ENCODE measurements at places on chromosomes 12 and 14.

DNA sequence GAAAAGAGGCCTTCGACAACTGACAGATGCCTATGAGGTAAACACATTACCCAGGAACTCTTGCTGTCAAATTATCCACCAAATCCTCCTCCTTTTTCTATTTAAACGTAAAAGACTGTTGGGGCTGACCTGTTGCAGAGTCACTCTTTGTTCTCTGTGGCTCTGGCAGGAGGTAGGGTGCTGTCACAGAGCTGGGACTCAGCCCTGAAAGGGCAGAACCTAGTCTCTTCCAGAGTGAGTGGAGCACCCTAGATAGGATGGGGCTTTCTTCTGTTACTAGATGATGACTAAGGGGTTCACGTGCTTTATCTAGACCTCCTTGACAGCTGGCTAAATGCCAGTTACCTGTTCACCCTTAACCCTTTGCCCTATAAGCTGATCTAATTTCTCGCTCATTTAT lies 25.7 kb downstream of the FNTB start:
- no peak for DNase-seq

DNA sequence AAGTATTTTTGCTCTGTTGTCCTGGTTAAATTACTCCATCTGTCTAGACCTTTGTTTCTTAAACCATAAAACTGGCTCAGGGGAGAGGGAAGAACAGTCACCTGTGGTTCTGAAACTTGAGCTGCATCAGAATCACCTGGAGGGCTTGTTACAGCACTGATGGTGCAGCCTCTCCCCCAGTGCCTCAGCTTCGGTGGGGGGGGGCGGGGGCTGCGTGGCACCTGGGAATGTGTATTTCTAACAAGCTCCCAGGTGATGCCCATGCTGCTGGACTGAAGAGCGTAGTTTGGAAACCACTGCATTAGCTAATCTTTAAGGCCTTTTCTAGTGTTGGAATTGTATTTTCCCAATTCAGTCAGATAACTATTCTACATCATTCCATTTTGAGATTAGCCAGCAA lies 42.7 kb downstream of the GPHB5 start:
- DNase-seq: no peak

DNA sequence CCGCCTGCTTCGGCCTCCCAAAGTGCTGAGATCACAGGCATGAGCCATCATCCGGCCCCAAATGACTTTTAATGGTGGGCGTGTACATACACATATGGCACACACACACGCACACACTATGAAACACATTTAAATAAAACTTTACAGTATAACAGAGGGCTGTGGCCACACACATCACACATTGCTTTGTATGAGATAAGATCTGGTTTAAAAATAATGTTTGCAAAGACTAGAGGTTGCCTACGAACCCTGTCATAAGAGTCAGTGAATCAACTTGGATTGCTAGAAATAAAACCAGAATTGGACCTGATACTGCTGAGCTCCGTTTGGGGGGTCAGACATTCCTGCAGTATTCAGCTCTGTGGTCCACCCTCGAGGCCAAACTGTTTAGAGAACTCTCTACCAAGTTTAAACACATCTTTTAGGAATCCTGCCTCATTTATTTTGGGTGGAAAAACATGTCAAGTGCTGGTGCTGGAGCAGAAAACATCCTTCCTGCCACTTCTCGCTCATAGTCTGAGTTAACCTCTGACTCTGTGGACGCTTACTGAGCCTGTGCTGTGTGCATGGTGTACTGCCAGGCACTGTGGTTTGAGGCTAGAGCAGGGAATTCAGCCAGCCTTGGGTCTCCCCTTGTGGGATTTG lies 47.8 kb upstream of the EML1 start:
- DNase-seq: no peak

DNA sequence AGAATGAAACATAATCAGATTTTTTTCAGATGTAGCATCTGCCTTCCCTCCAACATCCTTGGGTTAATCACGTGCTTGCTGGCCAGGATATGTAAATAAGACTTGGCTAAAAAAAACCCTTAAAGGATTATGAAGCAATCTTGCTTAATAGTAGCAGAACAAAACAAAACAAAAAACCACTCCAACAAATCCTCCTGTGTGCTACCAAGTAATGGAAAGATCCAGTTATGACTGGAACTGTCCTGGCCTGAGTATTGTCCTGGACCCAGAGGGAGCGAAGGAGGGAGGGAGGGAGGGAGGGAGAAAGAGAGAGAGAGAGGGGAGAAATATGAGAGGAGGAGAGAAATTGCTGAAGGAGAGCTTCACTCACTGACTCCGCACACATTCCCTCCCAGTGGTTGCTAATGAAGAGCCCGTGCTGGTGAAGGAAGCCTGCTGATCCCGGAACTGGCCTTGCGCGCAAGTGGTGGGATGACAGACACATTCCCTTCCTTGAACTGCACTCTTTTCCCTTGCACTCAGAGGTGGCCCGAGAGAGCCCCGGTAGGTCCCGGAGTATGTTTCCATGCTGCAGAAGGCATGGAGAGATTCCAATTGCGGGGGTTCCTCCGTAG lies 57.2 kb downstream of the HMGA2 start:
- no peak for DNase-seq

- DNase-seq: no peak
Observed at GRCh38 chr12:45203767-45204166, 12.1 kb upstream of the ANO6 start.

GRCh38 chr12:87311206-87311605 lies 718.0 kb downstream of the C12orf50 start:
- no peak for DNase-seq

DNA sequence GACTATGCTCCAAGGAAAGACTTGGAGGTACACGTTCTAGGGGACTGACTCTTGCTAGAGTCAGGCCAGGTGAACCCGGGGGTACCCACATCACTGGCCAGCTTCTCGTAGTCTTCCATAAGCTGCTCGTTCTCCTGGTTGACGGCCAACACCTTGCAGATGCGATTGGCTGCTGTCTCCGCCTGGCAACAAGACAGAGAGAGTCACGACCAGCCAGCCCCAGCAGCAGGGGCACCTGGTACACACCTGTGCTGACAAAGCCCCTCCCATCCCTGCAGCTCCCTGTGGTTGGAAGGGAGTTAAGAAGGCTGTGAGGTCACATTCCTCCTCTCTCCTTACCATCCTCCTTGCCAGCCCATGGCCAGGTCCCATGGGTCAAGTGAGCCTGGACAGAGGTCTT lies 85.5 kb downstream of the ACTN1 start:
- no peak for DNase-seq

DNA sequence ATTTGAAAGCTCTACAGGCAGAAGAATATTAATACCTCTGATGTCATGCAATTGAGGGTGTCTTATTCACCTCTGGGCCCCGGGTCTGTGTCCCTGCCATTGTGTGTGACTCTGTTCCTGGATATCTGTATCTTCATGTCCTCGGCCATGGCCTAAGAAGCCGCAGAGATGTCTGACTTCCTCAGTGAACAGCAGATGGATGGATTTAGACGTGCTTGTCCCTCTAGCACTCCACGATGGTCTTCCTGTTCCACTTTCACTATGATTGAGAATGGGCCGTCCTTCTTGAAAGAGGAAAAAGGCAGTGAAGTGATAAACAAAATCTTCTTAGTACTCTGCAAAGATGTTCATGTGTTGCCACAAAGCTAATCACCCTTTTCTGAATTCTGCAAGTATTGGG lies 217.4 kb downstream of the SLC41A2 start:
- no peak for DNase-seq

GRCh38 chr12:105967038-105967776 lies 171.5 kb downstream of the NUAK1 start:
- no peak for DNase-seq

GRCh38 chr12:46454981-46455380 lies 82.4 kb upstream of the SLC38A2 start:
- no peak for DNase-seq

- DNase-seq: peak; percentile 42
Observed at GRCh38 chr14:90235179-90235976, 21.0 kb upstream of the PSMC1 start.

DNA sequence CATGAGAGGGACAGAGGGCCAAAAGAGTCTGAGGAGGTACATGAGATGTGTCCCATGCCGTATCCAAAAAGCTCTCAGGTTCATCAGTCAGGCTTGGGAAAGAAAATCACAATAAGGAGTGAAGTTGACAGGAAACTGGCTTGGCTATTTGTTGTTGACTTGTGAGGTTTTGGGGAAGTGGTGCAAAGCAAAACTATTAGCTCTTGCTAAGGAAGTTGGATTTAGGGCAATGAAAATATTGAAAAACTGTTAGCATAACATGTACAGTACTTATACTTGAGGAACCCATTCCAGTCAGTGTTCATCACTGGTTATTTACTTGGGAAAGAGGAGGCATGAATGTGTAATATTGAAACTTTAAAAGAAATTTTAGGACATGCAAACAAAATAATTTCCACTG lies 145.9 kb downstream of the DUSP6 start:
- no peak for DNase-seq

DNA sequence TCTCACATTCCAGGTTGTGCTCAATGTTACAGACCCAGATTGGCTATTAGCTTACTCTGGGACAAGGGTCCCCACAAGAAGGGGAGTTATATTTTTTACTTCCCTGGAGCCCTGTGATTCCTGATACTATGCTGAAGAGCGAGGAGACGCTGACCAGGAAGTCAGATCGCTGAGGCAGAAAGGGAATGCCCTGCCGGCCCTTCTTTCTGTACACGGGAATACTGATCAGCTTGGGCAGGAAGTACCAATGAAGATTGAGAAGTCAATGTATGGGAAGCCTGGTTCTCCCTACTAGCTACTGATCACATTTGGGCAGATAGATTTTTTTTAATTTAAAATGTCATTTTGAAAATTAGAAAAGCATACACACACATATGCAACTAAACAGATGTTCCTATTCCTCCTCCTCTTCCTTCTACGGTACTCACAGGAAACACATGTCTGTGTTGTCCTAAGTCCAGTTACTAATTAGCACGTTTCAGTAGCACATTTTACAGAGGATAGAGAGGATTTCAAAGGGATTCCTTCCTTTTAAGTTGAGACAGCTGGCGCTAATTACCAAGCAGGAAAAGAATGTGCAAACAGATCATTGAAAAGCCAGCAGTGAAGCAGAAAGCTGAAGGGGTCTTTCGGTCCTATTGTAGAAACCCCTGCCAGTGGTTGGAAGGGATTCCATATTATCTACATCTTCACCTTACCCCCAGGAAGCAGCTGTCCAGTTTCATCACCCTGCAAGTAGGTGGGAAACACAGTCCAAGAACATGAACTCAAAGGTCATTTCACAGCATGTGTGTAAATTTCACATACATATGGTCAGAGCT lies 292.4 kb downstream of the DUSP6 start:
- no peak for DNase-seq

DNA sequence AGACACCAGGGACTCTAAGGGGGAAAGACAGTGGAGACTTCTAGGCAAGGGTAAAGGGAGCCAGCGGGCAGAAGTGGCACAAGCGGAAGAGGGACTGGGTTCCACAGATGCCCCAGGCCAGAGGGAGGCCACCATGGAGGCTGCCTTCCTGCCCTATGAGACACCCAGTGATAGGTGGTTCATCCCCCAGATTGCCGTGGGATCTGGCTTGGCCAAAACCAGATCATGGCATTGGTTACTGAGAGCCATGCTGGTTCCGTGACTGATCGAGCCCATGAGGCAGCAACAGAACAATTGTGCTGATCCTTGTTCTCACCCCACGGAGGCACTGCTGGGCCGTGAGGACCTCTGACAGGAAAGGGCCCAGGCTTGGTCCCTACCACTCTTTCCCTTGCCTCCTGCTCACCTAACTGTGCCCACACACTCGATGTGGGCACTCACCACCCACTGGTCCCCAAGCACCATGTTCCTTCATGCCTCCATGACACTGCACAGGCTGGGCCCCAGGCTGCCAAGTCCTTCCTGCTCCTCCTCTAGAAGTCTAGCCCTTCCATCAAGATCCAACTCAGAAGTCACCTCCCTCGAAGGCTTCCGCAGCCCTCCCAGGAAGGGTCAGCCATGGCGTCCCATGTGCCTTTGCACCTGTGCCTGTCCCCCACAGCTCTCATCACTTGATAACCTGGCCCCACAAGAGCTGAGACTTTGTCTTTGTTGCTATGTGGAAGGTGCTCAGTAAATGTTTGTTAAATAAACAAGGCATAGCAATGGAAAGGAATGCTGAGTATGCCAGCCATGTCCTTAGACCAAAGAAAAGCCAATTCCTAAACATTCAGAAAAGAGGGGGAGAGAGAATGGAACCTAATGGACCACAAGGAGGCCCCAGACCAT lies 7.3 kb downstream of the KRT79 start:
- no peak for DNase-seq

- no peak for DNase-seq
Observed at GRCh38 chr12:81499809-81500208, 259.3 kb downstream of the PPFIA2 start.

- DNase-seq: peak; percentile 69
Observed at GRCh38 chr14:36373982-36374673, 53.7 kb upstream of the MBIP start.

- no peak for DNase-seq
Observed at GRCh38 chr12:125015680-125016310, 22.4 kb downstream of the BRI3BP start.

DNA sequence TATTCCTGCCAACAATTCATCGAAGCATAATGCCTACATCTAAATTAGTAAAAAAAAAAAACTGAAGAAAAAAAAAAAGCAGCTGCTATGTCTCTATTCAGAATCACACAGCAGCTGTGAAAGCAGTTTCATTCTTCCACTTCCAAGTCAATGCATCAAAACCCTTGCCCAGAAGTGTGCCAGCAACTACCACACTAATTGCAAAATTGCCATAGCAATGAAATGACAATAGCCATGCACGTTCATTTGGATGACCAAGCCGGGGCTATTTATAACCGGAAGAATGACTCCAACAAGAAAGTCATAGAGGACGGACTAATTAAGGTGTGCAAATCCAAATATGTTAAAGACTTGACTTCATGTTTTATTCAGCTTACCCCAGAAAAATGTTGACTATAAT lies 42.5 kb downstream of the SLC2A13 start:
- DNase-seq: no peak

DNA sequence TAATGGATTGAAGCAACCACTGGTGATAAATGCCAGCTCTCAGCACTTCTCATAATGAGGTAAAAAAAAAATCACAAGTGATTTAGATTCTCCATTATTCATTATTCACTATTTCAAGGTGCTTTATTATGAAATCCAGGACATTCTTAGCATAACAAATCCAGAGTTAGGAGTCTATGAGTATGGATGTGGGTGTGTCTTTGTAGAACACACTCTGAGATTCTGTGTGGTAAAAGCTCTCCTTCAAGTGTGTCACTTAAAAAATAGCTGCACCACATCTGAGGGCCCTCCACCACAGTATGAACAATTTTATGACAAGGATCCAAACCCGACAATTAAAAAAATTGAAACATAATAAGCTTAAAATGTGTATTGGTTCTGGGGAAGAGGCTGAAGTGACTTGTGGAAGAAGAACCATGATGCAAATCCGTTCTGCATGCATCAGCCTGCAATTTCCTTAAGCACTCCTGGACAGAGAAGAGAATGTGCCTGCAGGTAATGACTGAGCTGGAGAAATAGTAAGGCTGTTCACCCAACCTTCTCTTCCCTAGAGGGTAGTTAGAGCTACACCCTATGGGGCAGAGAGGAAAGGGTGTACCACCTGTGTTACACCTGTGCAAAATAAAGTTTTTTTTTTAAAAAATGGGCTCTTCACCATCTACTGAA lies 488.5 kb upstream of the MGAT4C start:
- no peak for DNase-seq

GRCh38 chr12:27148791-27149190 lies 66.4 kb upstream of the C12orf71 start:
- no peak for DNase-seq

GRCh38 chr14:100030452-100031153 lies 34.6 kb upstream of the EVL start:
- no peak for DNase-seq
